Suppressor macrophage treated with lipopolysaccharide for 4 hours (primary cell): ENCODE measurements at places on chromosomes 3 and 15.

DNA sequence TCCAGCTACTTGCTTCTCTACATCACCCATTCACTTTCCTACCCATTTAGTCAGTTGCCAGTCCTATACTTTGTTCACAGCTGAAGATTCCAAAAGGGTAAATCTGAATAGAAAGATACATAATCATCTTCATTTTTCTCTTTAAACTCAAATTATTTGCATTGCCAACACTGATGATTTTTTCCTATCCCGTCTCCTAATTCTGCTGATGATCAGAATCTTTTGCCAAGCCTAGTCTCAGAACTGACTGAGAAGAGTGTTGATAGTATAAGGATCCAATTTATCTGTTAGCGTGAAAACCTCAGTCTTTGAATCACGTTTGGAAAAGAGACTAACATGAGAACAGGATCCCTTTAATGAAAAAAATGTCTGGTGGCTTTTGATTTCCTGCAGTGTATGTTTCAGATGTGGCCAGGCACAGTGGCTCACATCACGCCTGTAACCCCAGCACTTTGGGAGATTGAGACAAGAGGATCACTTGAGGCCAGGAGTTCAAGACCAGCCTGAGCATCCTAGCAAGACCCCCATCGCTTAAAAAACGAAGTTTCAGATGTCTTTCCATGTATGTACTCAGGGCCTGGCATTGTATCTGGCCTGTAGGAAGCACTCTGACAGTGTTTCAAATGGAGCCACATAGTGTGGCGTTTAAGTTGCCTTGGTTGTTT lies 169.4 kb downstream of the KLHL25 start:
- no peak for DNase-seq

DNA sequence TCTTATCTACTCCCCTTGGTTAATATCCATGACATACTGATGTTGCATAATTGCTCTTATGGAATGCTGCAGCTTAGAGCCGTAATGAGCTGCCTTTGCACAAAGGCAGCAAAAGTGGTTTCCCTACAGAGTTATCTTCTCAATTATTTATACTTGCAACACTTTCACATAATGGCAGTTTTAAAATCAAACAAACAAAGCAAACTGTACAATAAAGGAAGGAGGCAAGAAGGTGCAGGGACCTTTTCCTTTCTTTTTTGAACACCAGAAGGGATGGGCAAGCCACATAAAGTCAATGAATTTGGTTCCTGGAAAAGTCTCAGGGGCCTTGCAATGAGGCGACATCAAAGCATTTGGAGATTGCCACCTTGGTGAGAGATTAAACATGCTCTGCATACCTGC lies 188.0 kb downstream of the MEIS2 start:
- no peak for DNase-seq

GRCh38 chr3:37730383-37730782 lies 131.3 kb upstream of the CTDSPL start:
- no peak for DNase-seq

DNA sequence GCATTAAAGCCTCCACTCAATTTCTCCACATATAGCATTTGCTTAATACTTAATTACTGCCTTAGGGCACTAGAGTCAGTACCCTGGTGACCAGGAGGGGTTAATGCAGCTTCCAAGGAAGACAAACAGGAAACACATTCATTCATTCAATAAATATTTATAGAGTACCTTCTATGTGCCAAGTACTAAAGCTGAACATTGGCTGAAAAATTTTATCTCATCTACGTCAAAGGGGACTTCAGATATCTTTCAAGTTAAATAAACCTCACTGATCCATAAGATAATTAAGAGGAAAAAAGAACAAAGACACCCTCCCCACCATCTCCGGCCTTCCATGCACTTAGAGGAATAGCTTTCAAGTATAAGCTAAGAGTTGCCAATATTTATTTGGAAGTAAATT lies 156.9 kb upstream of the PRICKLE2 start:
- no peak for DNase-seq

GRCh38 chr15:82113106-82113715 lies 67.4 kb upstream of the MEX3B start:
- no peak for DNase-seq

DNA sequence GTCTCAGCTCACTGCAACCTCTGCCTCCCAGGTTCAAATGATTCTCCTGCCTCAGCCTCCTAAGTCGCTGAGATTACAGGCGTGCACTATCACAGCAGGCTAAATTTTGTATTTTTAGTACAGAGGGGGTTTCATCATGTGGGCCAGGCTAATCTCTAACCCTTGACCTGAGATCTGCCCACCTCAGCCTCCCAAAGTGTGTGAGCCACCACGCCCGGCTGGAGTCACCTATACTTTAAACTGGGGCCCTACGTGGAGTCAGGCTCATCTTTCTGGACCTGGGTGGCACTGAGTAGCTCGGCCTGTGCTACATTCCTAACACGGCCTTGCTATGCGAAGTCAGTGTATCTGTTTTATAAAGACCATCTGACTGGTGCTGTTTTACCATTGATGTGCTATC lies 5.8 kb downstream of the GPR171 start:
- DNase-seq = no peak

DNA sequence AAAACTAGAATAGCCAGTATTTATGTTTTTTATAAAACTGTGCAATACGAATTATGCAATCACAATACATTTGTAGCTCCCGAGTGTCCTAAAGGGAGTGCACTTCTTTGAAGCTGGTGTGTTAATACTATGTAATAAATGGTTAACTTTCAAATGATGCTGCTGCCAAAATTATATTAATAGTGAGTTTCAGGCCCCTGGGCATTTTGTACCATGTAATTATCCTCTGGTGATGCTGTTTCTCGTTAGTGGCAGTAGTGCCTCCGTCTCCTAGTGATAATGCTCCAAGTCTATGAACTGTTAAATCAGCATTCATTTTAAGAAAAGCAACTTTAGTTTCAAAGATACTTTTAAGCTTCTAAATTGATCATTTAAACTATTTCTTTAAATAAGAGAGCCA lies 132.7 kb upstream of the BHLHE40 start:
- DNase-seq = no peak

- no peak for DNase-seq
Measured at GRCh38 chr3:125280668-125281361, 68.3 kb upstream of the SLC12A8 start.

DNA sequence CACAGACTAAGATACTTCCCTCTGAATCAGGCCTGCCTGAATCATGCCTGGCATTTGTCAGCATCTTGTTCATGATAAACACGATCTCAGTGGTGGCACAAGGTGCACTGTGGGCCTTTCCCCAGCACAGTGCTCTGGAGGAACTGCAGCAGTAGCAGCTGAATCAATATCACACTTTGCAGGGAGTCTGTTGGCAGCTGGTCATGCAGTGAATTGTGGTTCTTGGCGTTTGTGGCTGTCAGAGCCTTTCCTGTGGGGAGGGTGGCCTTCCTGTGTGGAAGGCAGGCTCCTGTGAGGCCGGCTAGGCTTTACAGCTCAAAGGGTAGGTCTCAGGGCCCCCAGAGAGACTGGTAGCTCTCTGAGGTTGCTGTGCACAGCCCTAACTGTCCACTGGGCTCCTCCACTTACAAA lies 54.4 kb upstream of the TLE3 start:
- DNase-seq = peak; percentile 82

DNA sequence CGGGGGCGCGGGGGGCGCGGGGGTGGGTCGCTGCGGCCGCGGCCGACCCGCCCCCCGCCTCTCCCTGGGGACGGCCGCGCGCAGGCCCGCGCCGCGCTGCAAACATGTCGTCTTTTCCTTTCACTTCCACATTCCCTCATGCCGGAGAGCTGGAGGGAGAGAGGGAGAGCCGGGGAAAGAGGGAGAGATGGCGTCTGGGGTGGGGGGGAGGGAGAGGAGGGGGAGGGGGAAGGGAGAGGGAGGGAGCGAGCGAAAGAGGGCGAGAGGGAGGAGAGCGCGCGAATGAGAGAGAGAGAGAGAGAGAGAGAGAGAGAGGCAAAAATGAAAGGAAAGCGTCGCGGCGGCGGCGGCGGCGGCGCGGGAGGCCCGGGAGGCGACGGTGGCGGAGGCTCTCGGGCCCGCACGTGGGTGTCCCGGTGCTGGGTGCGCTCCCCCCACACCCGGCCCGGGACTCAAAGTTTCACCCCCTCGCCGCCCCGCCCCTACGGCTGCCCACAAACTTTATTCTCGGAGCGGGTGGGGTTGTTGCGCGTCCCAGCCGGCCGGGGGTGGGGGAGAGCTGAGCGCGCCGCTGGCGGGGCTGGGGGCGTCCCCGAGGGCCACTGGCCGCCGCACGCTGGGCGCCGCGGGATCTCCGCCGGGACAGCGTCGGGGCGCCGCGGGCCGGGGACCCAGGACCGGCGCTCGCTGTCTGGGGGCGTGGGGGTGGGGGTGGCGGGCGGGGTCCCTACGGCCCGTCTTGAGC lies 731 bp downstream of the ZNF710 start:
- peak; percentile 82 for DNase-seq

DNA sequence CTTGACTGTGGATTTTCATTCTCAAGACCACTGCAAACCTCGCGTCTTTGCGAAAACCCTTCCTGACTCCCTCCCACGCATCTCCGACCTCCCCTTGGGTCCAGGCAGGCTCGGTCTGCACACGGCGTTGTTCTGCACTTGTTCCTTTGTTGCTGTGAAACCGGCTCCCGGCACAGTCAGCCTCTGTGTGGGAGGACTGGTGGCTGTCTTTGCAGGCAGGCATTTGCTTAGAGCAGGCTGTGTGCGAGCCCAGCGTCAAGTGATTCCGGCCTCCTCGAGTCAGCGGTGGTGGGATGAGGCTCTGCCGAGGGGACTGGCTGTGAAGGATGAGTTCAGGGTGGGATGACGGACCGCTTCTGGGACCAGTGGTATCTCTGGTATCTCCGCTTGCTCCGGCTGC lies 102.6 kb upstream of the ROPN1 start:
- DNase-seq = no peak

DNA sequence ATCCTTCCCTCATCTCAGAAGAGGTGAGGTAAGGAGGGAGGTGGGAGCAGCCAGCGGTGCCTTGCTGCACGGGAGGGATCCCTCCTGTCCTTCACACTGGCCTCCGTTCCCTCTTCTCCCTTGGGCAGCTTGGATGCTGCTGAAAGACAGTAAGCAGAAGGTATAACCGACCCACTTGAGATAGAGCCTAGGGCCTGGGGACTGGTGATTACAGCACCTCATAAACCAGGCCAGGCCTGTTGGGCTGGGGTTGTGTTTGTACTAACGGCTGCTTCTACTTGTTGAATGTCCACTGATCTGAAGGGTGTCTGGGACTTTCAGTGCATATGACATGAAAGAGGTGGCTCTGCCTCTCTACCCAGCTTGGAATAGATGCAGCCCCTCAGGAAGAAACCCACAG lies 25.0 kb downstream of the SEMA6D start:
- DNase-seq = no peak

- no peak for DNase-seq
Measured at GRCh38 chr15:49688135-49688790, 67.4 kb downstream of the DTWD1 start.

- DNase-seq = no peak
Measured at GRCh38 chr3:39972508-39972907, 163.1 kb downstream of the MYRIP start.

DNA sequence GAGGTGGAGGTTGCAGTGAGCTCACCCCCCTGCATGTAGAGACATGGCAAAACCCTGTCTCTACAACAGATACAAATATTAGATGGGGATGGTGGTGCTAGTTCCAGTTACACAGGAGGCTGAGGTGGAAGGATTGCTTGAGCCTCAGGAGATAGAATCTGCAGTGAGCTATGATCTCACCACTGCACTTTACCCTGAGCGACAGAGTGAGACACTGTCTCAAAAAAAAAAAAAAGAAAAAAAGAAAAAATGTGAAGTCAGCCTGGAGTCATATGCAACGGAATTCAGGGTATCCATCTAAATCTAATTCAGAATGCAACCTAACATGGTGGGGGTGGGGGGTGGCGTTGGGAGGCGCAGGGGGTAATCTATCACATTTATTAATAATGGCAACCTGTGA lies 37.1 kb upstream of the NR2F2 start:
- DNase-seq = no peak

GRCh38 chr3:17894434-17895060 lies 152.1 kb upstream of the TBC1D5 start:
- DNase-seq = peak; percentile 64

DNA sequence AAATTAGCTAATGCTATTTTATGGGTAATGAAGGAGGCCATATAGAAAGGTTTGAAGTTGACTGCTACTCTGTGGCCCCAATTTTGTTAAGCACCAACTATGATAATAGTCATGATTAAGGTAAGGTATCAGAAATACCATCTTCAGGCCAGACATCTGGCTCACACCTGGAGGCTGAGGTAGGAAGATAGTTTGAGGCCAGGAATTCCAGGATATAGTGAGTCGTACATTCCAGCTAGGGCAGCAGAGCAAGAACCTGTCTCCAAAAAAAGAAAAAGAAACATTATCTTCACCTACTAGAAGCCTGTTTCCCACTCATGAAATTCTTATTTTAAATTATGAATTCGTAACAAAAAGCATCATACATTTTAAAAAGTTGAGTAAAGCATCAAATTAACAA lies 64.4 kb downstream of the LRRC28 start:
- no peak for DNase-seq

GRCh38 chr3:168612671-168613070 lies 516.9 kb upstream of the GOLIM4 start:
- DNase-seq = no peak

GRCh38 chr15:80562033-80562432 lies 133.1 kb upstream of the ABHD17C start:
- no peak for DNase-seq

GRCh38 chr15:27237319-27237939 lies 266.4 kb downstream of the GABRG3 start:
- no peak for DNase-seq

DNA sequence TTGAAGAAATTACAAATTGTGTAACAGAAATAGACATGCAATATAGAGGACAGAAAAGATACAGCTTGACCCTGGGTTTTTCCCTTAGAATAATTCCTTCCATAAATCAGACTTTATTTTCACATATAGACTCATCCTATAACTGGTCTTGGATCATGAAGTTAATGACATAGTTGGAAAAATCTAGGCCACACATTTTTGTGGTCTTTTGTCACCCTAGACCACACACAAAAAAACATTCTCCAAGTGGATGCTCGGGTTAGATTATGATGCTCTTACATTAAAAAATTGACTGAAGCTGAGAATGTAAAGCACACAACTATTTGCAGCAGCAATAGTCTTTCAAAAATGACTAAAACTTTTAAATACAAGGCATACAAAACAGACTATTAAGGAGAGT lies 7.5 kb upstream of the PLA2G4D start:
- DNase-seq = no peak

GRCh38 chr3:122307094-122307687 lies 17.9 kb upstream of the CSTA start:
- no peak for DNase-seq

- no peak for DNase-seq
Measured at GRCh38 chr3:46717447-46718231, at the start of gene PRSS50. Gene PRSS50 (minus strand): TSS chr3:46717869. CDS start chr3:46717824, 45 bp downstream.

DNA sequence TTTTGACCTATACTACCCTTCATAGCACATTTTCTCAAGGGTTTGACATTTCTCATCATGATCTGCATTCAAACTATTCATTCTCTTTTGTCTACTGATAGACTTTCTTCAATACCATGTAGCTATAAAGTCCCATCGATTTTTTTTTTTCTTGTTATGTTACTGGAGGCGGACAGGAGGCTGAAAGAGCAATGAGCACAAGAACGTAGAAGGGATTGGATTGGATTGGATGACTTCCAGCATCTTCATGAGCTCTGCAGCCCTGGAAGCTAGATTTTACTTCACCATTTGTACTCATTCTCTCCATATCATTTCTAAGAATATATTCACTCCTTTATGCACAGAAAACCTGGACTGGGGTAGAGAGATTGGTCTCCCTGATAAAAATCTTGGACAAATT lies 43.2 kb downstream of the DUT start:
- DNase-seq = no peak

- DNase-seq = no peak
Measured at GRCh38 chr3:54878145-54878544, 49.7 kb downstream of the LRTM1 start.

GRCh38 chr3:33732394-33732793 lies 14.3 kb upstream of the CLASP2 start:
- DNase-seq = no peak
